Suprapubic skin (tissue), 4 donors: ENCODE measurements at places on chromosomes 7 and 10.
A peak's percentile ranks its signal among the peaks of the same experiment; 100 is the strongest.

DNA sequence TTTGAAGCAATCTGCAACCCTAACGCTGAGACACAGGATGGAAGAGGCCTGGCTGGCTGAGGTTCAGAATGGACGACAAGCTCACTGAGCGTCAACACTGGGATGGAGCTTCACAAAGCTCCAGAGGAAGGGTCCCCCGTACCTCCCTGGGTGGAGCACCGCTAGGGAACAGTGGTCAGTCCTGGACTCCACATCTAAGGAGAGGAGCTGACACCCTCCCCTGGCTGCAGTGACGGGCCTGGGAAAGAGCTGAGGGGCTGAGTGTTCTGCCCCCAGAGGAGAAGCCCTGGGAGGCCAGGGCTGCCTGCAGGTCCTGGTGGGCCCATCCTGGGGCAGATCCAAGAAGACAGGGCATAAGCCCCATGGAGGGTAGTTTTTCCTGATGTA is 146.2 kb downstream of the ARHGAP22 start:
- H3K36me3 ChIP-seq, result no peaks in the 10 kb centered on the region
- H3K27me3 ChIP-seq, result no peaks in the 10 kb centered on the region
- H3K4me1 ChIP-seq, result no peaks in the 10 kb centered on the region
- no peak overlapping the region for H3K27ac ChIP-seq
- peak; percentile 38 for DNase-seq

GRCh38 chr7:141167381-141167964 is 93.6 kb downstream of the TMEM178B start:
- no peaks in the 10 kb centered on the region for H3K4me1 ChIP-seq
- no peaks in the 10 kb centered on the region for H3K36me3 ChIP-seq
- no peaks in the 10 kb centered on the region for H3K27me3 ChIP-seq
- no peak overlapping the region for H3K27ac ChIP-seq
- no peak for DNase-seq

GRCh38 chr7:15236952-15237351 is 324.9 kb downstream of the AGMO start:
- H3K27me3 ChIP-seq, result no peaks in the 10 kb centered on the region
- H3K27ac ChIP-seq, result no peak overlapping the region
- H3K36me3 ChIP-seq, result no peaks in the 10 kb centered on the region
- no peaks in the 10 kb centered on the region for H3K4me1 ChIP-seq

DNA sequence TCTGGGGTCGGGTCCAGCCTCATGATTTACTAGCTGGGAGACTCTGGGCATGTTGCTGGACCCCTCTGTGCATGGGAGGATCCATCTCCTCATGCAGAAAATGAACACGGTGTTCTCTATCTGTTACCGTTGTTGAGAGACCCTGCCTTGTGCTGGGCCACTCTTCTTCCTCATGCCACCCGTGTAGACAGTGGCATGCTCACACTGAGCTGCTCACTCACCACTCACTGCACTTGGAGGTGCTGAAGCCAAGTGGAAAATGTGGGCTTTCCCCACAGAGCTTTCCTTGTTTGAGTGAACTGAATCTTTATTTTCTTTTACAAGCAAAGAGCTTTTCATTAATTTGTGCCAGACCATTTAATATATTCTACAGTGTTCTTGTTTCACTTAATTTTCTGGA is 77.5 kb upstream of the GDF10 start:
- H3K27ac ChIP-seq, result no peak overlapping the region
- no peaks in the 10 kb centered on the region for H3K4me1 ChIP-seq
- H3K27me3 ChIP-seq, result no peaks in the 10 kb centered on the region
- no peak for DNase-seq
- H3K4me3 ChIP-seq, result no peak overlapping the region
- no peaks in the 10 kb centered on the region for H3K36me3 ChIP-seq

DNA sequence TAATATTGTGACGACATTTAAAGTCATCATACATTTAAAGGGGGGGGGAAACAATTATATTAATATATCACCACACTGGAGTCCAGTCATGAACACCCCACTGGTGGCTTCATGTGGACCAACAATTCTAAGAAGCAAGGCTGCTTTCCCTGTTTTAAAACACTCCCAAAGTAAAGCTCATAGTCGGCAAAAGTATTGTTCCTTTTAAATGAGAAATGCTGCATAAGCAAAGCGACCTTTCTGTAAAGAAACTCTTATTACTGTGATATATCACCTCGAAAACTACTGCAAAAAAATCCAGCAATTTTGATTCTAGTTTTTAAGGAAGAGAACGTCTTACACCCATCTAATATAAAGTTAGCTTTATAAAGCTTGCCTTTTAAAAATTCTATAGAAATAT is 112.8 kb downstream of the DOCK4 start:
- H3K27me3 ChIP-seq, result no peaks in the 10 kb centered on the region
- no peaks in the 10 kb centered on the region for H3K36me3 ChIP-seq
- no peaks in the 10 kb centered on the region for H3K4me1 ChIP-seq
- no peak overlapping the region for H3K4me3 ChIP-seq
- DNase-seq, result no peak

GRCh38 chr7:129914536-129915272 is 38.1 kb downstream of the UBE2H start:
- H3K4me3 ChIP-seq, result no peak overlapping the region
- H3K27ac ChIP-seq, result no peak overlapping the region

- no peak overlapping the region for H3K4me3 ChIP-seq
- DNase-seq, result no peak
- H3K4me1 ChIP-seq, result no peaks in the 10 kb centered on the region
- H3K27me3 ChIP-seq, result no peaks in the 10 kb centered on the region
- H3K36me3 ChIP-seq, result no peaks in the 10 kb centered on the region
- no peak overlapping the region for H3K27ac ChIP-seq
Observed at GRCh38 chr10:11910102-11910501, 86.9 kb downstream of the PROSER2 start.

DNA sequence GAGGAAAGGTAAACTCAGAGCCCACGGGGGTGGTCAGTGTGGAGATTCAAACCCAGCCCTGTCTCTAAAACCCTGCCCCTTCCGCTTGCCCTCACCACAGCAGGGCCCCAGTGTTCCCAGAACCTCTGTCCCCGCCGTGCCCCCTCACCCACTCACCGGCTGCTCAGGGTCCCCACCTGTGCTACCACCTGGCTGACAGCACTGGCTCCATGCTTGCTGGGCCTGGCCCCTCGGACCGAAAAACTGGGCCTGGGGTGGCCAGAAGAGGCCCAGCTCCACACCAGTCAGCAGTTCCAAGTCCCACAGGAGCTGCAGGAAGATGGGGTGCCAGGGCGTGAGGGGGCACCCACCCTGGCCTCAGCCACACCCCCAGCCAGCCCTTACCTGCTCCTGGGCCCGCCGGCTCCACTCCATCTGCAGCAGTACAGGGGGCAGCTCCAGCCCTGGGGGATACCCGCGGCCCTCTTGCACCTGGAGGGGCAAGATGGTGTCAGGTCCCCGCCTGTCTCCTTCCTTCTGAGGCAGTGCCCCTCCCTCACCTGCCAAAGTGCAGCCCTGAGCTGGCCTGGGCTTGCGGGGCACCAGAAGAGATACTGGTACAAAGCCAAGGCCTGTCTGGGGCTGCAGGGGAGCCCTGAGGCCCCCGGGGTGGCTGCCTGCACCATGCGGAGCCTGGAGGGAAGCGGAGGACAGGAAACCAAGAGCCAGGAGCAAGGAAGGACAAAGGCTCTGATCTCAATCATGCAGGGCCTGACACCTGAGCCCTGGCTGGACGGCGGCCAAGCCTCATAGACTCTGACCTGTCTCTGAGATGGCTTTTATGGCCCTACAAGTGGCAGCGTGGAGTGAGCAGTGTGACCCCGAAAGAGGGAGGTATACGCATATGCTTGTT is 11.7 kb downstream of the ATP6V1F start:
- H3K27ac ChIP-seq, result no peak overlapping the region
- no peak overlapping the region for H3K4me3 ChIP-seq
- no peaks in the 10 kb centered on the region for H3K36me3 ChIP-seq
- H3K27me3 ChIP-seq, result no peaks in the 10 kb centered on the region

DNA sequence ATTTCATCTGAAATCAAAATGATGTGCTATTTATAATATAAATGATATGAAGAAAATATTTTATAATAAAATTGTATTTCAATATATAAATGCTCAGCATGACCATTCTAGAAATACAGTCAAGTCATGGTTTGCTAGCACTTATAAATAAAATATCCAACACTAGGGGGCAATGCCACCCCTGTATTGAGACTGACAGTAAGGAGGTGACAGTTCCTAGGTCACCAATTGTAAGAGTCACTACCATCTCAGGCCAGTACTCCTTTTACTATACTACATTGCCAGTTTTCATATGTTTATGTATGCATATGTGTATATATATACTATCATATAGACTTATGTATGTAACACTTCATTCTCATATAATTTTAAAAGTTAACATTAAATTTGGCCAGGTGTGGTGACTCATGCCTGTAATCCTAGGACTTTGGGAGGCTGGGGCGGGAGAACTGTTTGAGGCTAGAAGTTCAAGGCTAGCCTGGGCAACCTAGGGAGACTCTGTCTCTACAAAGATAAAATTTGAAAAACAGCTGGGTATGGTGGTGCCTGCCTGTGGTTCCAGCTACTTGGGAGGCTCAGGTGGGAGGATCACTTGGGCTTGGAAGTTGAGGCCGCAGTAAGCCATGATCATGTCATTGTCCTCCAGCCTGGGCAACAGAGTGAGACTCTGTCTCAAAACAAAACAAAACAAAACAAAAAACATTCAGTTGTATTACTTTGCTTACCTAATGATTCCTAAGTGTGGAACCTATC is 2.4 kb upstream of the CNOT4 start:
- H3K4me3 ChIP-seq, result no peak overlapping the region
- H3K27ac ChIP-seq, result no peak overlapping the region
- H3K27me3 ChIP-seq, result no peaks in the 10 kb centered on the region

DNA sequence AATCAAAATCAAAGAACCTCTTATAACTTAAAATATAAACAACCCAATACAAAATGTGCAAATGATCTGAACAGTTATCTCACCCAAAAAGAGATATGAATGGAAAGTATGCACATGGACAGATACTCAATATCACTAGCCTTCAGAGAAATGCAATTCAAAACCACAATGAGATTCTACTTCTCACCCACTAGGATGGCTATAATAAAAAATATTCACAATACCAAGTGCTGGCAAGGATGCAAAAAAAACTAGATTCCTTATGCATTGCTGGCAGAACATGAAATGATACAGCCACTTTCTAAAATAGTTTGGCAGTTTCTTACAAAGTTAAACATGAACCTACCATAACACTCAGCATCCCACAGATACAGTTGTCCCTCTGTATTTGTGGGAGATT is 130.1 kb upstream of the LRRN3 start:
- no peak for DNase-seq
- H3K27ac ChIP-seq, result no peak overlapping the region
- H3K36me3 ChIP-seq, result no peaks in the 10 kb centered on the region
- H3K4me3 ChIP-seq, result no peak overlapping the region
- no peaks in the 10 kb centered on the region for H3K27me3 ChIP-seq
- no peaks in the 10 kb centered on the region for H3K4me1 ChIP-seq

GRCh38 chr7:123677061-123677715 is 21.5 kb downstream of the LMOD2 start:
- H3K36me3 ChIP-seq, result peaks cover 6% of the 10 kb centered on the region
- H3K4me3 ChIP-seq, result no peak overlapping the region
- no peak overlapping the region for H3K27ac ChIP-seq
- H3K4me1 ChIP-seq, result peaks cover 25% of the 10 kb centered on the region
- H3K27me3 ChIP-seq, result no peaks in the 10 kb centered on the region
- DNase-seq, result no peak

DNA sequence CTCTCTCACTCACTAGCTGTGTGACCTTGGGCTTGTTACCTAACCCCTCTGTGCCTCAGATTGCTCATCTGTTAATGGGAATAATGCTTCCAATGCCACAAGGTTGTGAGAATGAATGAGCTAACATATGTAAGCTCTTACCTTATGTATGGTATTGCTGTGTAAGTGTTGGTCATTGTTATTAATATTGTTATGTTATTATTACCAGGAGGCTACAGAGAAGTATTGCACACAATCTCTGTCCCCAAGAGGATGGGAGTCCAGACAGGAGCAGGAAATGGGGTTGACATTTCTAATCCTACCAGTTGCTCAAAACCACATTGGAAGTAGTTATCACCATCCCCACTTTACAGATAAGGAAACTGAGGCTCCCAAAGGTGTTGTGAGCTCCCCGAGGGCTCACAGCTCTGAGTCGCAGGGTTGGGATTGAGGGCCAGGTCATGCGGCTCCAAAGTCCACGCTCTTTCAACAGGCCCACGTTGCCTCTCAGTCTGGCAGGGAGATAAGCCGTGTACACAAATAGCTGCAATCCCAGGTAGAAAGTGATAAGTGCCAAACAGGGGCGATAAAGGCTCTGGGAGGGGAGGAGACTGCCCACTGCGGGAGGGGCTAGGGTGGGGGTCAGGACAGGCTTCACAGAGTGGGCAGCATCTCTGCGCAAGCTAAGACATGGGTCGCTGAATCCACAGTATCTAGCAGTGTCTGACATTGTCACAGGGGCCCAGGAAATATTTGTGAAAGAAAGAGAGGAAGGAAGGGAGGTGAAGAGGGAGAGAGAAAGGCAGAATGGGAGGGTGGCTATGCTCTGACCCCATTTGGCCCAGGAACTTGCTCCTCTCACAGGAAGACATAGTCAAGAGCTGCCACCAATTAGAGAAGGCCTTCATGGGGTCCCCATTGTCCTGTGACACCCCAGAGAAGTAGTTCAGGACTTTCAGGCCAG is 9.6 kb upstream of the ZMIZ1 start:
- no peaks in the 10 kb centered on the region for H3K36me3 ChIP-seq
- peak; percentile 54 for DNase-seq
- no peak overlapping the region for H3K27ac ChIP-seq
- no peaks in the 10 kb centered on the region for H3K27me3 ChIP-seq
- H3K4me3 ChIP-seq, result no peak overlapping the region

DNA sequence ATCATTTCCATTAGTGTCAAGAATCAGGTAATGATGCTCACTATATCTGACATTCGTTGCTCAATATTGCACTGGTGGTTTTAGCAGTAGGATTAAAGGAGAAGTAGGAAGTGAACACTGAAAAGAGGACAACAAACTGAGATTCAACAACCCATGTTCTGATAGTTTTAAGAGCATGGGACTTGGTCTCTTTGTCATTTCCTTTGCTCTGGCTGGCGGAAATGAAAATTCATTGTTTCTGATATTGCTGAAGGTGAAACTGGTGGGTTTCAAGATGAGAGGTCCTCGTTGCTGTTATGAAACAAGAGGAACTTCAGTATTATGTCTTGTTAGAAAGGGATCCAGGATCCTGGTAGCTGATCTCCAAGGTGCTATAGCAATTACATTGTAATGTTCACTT is 129.0 kb downstream of the DNAH11 start:
- H3K4me3 ChIP-seq, result no peak overlapping the region
- H3K27ac ChIP-seq, result no peak overlapping the region
- no peak for DNase-seq
- no peaks in the 10 kb centered on the region for H3K27me3 ChIP-seq
- H3K36me3 ChIP-seq, result no peaks in the 10 kb centered on the region

DNA sequence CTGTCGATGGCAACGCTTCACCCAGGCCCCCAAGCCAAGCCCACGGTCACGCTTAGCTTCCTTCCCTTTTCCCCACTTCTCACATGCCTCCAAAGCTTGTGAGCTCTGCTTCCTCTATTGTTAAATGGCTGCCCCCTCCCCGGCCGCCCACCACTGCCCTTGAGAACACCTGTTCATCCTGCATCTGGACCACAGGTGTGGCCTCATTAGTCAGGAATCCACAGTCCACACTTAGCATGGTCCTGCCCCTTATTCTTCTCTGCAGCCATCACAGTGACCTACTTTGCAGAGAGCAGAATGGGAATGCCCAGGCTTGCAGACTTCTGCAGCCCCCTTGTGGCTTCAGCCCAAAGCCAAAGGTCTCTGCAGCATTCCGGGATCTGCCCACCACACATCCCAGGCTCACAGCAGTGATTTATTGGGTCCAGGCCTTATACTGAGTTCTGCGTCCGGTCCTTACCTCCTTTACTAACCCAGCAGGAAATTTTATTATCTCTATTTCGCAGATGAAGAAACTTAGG is 66.9 kb downstream of the PTPRE start:
- peaks cover 41% of the 10 kb centered on the region for H3K4me1 ChIP-seq
- H3K4me3 ChIP-seq, result no peak overlapping the region
- no peaks in the 10 kb centered on the region for H3K36me3 ChIP-seq
- no peak overlapping the region for H3K27ac ChIP-seq
- no peaks in the 10 kb centered on the region for H3K27me3 ChIP-seq
